Non-pigmented ciliary epithelial cell (primary cell): ENCODE measurements at places on chromosomes 1 and 21.
A peak's percentile ranks its signal among the peaks of the same experiment; 100 is the strongest.

- no peak for DNase-seq
Observed at GRCh38 chr1:56505792-56506743, 73.3 kb downstream of the PLPP3 start.

- DNase-seq, result no peak
Observed at GRCh38 chr1:42000766-42001165, 82.0 kb upstream of the HIVEP3 start.

DNA sequence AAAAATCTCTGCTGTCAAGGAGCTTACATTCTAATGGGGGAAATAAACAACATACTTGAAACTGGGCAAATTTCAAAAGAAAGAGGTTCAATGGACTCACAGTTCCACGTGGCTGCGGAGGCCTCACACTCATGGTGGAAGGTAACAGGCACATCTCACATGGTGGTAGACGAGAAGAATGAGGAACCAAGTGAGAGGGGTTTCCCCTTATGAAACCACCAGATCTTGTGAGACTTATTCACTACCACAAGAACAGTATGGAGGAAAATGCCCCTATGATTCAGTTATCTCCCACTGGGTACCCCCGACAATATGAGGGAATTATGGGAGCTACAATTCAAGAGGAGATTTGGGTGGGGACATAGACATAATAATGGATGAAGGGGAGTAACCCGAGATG, 226.4 kb downstream of the ZP4 start:
- DNase-seq, result no peak

DNA sequence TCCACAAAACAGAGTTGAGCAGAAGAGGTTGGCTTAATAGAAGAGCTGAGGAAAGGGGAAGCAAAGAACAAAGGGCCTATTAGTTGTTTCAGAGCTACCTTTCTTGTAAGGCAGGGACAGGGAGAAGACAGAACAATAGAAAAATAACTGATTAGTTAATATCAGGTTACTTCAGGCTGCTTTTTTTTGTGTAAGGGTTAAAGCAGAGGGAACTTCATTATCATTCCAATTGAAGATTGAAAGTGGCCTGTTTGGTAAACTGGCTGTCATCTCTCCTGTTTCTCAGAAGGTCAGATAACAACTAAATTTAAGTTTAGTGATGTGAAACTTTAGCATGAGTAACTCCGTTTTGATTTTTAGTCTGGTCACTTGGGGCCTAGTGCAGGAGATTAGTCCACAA, 22.3 kb downstream of the CDC42 start:
- no peak for DNase-seq

DNA sequence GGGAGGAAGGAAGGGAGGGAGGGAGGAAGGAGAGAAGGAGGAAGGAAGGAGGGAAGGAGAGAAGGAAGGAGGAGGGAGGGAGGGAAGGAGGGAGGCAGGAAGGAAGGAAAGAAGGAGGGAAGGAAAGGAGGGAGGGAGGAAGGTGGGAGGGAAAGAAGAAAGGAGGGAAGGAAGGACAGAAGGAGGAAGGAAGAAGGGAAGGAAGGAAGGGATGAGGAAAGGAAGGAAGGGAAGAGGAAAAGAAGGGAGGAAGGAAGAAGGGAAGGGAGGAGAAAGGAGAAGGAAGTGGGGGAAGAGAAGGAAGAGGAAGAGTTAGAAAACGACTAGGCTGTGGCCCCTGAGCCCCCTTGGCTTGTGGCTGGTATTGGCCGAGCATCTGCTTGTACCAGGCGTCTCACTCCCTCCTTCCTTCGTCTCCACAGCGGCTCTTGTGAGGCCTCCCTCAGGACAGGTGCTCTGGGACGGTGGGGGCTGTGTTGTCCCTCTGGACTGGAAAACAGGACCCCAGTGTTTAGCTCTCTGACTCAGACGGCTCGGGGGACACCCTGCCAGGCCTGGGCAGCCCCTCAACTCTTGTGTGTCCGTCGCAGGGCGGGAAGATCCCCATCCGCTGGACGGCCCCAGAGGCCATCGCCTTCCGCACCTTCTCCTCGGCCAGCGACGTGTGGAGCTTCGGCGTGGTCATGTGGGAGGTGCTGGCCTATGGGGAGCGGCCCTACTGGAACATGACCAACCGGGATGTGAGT, 36.2 kb upstream of the C1QA start:
- DNase-seq, result no peak

DNA sequence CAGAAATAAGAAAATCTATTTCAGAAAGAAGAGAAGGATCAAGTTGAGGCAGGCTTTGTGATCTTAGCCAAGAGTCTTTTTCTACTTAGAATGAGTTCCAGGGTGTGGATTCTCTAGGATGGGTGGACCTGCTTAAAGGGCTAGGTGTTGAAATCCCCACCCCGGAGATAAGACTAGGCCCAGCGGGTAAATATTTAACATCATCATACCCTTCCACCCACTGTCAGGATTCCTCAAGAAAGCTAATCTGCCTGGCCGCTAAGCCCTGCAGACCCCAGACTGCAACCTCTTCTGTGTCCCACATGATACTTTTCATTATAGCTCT, 5.8 kb downstream of the IGSF9 start:
- DNase-seq, result no peak

GRCh38 chr1:19210772-19211549, 895 bp upstream of the UBR4 start:
- no peak for DNase-seq

- no peak for DNase-seq
Observed at GRCh38 chr1:244291236-244292201, 160.2 kb downstream of the ADSS2 start.

DNA sequence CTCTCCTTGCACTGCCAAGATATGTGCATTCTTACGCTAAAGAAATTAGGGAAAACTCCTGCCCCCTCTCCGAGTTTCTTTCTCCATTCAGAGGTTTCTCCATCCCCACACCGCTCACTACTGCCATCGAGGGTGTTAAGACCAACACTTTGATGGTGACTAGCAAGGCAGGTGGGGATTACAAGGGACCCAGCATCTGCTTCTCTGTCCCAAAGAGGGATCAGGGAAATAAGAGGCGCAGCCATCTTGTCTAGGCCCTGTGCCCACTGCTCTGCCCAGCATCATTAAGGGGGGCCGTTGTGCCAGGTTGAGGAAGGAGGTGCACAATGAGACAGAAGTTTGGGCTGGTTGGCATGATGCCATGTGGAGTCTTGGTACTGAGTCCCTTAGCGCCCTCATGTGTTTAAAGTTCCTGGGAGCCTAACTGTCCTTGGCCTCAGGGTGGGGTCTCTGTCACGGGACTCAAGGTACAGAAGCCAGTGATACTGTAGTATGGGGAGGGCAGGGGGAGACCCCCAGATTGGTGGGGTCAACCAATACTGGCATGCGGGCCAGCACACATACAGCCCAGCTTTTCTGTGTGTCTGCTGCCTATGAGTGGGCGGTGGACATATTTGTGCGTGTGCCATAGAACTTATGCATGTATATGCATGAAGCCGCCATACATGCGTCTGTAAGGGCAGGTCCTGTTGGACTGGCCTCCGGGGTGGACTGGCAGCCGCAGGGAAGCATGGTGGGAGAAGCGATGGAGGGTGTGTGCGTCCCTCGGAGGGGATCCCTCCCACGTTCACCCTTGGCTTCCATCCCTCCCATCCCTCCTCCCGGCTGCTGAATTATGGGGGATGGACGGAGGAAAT, 5.5 kb downstream of the EFNA3 start:
- DNase-seq, result no peak

DNA sequence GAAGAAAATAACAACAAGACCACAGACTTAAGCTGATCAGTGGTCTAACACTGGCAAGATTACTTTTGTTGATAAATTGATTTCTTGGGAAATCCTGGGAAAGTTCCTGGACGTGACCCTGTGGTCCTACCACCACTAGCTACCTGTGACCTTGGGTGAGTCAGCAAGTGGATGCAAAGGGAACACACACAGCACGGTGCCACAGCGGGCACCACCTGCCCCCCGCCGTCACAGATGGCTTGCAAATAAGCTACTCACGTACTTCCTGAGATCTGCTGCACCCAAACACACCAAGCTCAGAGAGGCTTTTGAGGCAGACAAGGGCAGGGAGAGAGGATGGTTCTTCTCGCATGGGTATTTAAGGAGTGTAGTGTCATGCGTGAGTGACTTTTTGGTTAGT, 12.7 kb downstream of the CFAP298 start:
- no peak for DNase-seq

DNA sequence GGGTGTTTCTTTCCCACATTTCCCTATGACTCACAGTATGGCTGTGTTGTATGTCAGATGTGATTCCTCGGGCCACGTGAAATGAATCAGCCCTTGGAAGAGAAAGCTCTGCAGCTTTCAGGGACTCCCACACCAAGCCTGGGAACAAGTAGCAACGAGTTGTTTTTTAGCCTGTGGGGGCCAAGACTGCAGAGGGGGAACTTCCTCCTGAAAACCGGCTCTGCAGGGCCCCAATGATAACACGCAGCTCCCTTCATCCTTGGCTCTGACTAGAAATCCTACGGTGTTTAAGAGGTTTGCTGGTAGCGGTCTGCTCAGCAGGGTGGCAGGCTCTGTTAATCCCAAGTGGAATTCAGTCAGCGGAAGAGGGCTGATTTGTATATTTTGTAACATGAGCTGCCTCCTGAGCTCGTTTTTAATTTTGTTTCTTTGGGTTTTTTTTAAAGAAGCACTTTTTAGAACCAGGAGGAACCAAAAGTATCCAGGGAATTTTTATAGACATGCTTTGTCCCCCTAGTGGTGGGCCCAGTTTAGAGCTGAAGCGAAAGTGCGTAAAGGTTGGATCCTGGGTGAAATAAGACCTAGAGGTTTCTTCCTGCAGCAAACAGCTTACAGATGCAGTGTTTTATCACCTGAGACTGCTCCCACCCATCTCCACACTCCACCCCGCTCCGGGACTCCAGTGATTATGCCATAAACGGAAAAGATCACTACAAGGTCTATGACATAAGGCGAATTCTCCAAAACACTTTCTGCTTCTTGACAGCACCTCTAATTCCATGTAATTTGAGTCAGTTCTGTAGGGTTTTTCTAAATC, 48.8 kb downstream of the LAMC2 start:
- DNase-seq, result peak; percentile 94

- no peak for DNase-seq
Observed at GRCh38 chr1:184324972-184325371, 61.9 kb upstream of the C1orf21 start.
